ENCODE measurements at places on chromosomes 12 and 14.

DNA sequence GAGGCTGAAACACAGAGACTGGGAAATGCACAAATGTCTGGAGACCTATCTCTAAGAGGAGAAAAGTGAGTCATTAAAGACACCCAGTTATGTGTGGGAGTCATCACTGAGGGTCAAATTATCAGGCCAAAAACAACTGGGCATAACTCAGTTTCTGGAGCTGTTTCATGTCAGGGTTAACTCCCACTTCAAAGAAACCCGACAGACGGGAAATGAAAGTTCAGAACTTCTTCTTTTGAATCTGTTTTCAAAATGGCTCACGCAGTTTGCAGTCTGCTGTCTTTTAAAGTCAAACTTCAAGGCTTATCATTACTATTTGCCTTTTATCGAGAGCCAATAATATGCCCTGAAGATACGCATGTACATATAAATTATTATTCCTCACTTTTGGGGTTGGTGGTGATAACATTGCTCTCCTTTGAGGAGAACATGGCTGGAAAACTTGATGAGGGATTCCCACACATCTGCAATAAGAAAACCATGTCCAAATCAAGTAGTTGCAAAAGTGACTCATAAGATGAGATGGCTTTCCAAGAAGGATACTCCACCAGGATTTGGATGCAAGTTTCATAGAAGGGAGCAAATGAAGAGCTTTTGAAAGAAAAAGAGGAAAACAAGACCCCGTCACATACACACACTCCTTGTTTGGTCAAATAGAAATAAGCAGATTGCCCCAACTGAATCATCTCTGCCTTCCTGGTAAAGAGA is 341.4 kb downstream of the ADAMTS20 start:
- no peak for DNase-seq

DNA sequence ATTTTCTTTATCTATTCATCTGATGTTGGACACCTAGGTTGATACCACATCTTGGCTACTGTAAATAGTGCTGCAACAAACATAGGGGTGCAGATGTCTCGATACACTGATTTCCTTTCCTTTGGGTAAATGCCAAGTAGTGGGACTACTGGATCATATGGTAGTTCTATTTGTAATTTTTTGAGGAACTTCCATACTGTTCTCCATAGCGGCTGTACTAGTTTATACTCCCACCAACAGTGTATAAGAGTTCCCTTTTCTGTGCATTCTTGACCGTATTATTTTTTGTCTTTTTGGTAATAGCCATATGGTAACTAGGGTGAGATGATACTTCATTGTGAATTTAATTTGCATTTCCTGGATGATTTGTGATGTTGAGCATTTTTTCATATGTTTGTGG is 71.8 kb downstream of the LRP6 start:
- no peak for DNase-seq

DNA sequence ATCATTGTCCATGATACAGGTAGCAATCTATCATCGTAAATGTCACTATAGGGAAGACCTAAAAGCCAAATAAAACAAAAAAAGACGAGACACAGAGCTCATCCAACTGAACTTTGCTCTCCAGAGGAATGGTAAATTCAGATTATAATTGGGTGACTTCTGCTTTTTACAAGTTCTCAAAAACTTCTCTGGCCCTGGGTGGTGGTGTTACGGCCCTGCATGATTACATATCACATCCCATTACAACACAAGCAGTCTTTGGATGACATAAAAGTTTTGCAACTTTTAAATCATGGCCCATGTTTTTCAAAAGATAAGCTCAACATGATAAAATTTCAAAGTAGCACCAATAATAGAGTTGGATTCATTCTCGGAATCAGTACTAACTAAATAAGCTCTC is 299.6 kb downstream of the DIO2 start:
- no peak for DNase-seq

DNA sequence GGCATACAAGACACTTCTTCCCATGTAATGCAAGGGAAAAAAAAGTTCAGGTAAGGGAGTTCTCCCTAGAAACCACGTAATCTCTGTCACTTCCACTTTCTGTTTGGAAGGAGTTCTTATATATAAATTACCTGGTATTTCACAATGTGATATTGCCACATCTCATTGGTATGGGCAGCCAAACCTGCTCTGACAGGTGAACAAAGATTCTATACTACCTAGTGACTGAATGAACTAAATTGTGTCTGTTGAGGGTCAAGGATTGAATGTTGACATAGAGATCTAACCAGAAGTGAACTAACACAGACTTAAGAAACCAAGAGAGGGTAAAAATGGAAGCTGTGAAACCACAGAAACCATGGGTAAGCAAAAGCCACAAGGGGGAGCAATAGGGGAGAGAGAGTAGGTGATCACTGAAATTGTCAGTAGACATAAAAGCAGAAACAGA is 161.3 kb downstream of the RPL10L start:
- no peak for DNase-seq

DNA sequence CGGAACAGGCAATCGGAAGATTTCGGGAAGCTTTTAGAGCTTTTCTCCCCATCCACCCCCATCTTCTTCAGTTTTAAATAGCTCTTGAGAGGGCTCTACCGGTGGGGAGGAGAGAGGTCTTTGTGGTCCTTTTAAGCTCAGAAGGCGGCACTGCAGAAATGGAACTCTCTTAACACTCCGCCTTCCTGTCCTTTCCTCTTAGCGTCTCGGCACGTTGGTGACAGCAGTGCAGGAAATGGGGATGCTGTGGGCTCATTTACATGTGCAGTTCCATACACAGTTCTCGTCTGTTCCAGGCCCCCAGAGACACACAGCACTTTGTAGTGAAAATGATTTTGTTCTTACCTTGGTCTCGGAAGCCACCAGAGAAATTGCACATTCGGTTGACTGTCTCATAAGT is 50.4 kb upstream of the RIN3 start:
- DNase-seq, result no peak

DNA sequence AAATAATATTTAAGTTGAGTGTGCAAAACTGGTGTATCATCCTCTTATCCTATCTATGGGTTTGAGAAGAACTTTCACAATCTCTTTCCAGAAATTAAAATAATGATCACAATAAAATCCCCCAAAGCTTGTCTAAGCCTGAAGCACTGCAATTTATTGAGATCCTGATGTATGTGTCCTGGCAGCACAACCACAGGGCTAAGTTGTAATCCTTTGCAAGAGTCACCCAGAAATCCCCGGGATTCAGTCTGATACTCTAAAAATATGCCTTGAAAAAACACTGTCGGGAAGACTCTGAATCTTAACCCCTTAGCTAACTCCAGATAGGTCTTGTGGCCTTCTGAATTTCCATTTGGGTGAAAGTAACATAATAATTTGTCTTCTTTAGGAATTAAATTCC is 40.3 kb upstream of the STXBP6 start:
- DNase-seq, result no peak

DNA sequence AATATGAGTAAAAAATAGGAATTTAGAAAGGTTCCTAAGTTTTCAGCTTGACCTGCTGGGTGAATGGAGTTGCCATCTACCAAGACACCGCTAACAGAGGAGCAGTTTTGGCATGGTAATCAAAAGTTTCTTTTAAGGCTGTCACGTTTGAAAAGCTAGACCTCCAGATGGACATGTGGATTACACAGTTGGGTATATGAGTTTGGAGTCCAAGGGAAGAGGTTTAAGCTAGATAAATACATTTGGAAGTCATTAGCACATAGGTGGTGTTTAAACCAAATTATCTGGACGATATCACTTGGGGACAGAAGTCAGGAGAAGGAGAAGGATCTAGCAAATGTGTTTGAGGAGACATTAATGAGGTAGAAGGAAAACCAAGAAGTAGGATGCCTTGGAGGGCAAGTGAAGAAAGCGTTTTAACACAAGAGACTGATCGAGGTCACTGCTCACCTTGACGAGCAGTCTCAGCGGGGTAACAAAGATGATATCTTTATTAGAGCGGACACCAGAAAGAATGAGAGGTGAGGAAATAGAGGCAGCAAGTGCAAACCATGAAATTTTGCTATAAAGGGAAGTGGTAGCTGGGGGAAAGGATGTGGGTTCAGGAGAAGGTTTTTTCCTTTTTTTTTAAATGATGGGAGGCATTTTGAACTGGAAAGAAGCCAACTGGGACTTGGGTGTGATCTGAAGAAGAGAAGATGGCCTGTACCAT is 17.6 kb downstream of the PNP start:
- no peak for DNase-seq

DNA sequence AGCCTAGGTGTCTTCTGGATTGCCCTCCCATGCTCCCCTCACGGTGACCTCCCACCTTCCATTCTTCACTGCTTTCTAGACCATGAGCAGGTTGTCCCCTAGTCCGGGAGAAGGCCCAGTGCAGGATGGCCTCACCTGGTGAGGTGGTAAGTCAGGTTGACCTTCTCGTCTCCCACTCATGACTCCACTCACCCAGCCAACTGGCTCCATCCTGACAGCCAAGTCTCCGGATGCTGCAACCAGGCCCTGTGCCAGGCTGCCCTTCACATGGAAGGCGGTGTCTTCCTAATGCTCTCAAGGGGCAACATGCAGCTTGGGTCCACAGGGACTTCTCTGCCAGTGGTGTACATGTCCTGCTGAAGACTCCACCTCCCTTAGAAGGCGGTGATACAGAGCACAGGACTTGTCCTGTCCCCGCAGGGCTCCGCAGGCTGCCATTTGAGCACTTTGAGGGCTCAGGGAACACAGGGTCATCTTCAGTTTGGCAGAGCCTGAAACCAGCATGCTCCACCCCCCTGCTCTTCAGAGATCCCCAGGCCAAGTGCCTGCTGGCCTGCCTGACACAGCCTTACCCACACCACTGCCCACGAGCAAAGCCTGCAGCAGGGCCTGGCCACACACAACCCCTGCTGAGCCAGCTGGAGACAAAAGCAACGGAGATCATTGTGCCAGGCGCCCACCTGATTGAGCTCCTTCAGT is 25.4 kb downstream of the BATF start:
- DNase-seq, result no peak

DNA sequence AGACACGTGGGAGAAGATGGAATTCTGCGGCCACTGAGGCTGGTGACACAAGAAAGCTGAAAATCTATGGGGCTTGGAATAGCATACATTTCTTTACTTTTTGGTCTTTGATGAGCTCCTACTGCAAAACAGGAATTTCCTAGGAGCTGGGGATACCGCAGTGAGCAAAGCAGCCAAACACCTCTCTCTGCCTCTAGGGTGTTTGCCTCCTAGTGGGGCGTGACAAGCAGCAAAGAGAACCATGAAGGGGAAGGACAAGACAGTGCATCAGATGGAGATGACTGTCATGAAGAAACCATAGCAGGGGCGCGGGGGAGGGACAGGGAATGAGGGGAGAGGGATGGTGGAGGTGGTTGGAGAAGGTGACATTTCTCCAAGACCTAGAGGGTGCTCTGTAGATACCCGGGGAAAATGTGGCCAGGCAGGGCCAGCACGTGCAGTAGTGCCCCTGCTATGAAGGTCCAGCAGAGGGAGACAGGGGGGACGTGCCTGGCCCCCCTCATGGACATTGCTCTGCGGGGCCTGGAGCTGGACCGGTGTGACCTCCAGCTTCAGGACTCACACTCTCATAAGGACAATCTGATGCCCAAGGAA is 58.6 kb downstream of the SERPINA3 start:
- no peak for DNase-seq

- peak; percentile 24 for DNase-seq
These were observed 95.2 kb upstream of the PCED1B start for GRCh38 chr12:46983959-46984841.

DNA sequence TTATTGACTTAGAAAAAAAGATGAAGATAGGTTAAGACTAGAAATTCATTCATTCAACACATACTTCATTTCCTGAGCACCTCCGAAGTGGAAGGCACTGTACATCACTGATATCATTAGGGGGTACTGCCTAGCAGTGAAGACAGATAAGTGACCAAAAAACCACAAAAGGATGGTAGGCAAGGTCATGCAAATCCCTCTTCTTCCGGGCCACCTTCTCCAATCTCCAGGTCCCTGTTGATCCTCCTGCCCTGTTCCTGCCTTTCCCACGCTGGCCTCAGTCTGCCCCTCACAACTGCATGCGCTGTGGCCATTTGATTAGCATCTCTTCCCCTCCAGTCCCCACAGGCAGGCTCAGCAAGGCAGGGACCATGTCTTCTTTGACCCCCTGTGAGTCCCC is 60.8 kb downstream of the SETD3 start:
- no peak for DNase-seq

GRCh38 chr14:95294834-95295599 is 24.7 kb downstream of the CLMN start:
- DNase-seq, result no peak

- no peak for DNase-seq
These were observed 49.4 kb downstream of the DPF3 start for GRCh38 chr14:72844524-72844923.

DNA sequence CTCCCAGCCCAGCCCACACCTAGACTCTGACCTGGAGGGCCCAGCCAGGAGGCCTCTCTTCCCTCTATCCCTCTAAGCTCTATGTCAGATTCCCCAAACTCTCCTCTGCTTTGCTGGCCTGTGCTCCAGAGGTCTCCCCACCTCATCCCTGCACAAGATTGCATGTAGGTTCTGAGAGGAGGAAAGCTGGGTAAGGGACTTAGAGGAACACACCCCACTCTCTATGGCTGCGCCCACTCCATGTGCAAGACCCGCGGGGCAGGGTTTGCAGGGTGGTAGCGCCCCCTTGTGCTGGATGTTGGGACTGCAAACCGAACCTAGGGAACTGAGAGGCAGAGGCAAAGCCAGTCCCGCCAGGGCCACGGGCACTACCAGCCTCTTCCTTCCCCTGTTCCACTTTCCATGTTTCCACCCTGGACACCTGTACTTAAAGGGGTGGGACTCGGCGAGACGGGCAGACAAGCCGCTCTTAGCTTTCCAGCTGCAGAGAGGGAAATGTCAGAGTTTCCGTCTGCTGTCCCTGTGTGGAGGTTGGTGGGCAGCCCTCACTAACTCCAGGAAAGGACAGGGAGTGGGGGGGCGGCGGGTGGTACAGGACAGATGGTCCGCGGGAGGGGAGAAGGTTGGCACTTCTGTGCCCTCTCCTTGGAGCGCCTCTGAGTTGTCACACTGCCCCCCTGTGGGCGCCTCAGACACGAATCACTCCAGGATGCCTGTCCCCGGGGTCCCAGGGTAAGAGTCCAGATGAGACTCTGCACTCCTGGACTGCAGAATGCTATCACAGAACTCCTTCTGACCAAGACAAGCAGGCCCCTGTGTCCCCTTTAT is 16.8 kb downstream of the MMP14 start:
- peak; percentile 62 for DNase-seq

Data from amniotic stem cell (primary cell).